ENCODE measurements at places on chromosomes 16 and 17.

- no peak for DNase-seq
Measured at GRCh38 chr16:65154321-65154720, 32.5 kb upstream of the CDH11 start.

DNA sequence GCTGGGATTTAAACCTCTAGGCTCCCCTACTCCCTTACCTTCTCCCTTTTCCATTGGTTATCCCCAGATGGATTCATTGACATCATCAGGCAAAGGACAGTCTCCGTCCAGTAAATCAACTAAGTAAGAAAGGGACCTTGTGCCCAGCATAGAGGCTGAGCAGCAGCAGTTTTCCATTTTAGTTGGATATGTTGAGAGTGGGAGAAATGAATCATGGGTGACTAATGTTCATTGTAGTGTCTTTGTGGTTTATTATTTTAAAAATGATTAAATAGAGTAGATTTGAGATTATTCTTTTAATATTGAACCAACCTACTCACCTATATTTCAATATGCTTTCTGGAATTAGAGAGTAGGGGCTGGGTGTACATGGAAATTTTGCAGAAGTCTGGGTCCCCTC, 99.4 kb upstream of the CACNG3 start:
- DNase-seq = no peak

- no peak for DNase-seq
Measured at GRCh38 chr16:50197582-50197981, 44.5 kb downstream of the TENT4B start.

GRCh38 chr16:75495076-75495674, at the start of gene CHST6:
CHST6 (minus strand) TSS chr16:75495441; CDS start chr16:75479828, 15,613 bp downstream.
- no peak for DNase-seq

DNA sequence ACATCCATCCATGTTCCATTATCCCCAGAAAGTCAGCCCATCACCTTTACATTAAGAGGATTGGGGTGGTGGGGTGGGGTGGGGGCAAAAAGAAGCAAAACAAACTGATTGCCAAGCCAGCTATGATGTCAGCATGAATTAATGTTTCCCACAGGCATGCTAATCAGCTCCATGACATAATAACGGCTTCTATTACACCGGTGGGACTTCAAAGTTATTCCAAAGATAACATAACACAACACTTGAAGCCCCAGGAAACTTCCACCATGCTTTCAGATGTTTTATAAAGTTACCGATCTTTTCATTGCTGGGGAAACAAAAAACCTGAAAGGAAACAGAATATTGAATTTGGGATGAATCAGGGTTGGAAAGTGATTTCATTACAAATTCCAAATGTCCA, 155.9 kb upstream of the IRX5 start:
- DNase-seq = no peak

- DNase-seq = no peak
Measured at GRCh38 chr17:65553646-65554552, 7.5 kb downstream of the AXIN2 start.

DNA sequence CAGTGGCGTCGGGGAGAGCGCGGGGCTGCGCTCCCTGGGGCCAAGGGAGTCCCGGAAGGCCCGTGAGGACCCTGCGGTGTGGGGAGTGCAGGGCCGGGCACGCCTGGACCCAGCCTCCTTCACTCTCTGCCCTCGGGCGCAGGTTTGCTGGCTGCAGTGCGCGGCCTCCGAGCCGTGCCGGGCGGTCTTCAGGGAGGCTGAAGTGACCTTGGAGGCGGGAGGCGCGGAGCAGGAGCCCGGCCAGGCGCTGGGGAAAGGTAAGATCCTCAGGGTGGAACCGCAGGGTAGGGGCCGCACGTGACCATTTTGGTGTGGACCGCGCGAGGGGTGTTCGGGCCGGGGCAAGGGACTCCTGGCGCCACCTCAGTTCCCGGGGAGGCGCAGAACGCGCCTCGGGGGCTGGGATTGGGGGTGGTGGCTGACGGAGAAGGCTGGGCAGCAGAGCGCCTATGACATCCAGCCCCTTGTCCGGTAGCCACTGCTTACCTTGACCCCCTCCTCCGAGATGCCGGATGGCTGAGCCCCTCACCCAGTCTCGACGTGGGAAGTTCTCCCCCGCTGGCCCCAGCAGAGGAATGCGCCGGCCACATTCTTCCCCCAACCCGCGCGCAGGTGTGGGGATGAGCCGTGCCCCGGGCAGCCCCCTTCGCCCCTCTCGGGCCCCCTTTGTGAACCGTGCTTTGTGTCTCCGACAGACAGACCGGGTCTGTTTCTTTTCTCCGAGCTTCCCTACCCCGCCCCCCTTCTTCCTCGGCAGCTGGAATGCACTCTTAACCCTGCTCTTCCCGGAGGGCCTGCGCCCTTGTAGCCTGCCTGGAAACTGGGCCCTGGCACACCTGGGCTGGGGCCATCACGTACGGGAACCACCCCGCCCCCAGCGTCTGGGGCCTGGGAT, 631 bp downstream of the CDH3 start:
- DNase-seq = no peak

DNA sequence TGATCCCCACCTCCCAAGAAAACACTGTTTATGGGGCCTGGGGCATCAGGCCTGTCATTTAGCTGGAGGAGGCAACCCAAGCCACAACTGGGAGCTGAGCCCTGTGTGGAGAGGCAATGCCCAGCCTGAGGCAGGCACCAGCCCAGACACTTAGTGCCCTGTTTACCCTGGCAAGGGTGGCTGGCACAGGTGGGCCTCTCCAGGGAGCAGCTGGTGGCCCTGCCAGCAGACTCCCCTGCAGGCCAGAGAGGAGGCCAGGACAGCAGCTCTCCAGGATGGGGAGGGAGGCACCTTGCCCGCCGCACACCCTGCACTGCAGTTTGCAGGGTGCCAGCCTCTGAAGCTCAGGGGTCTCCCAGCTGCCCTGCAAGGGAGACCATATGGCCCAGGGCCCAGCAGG, 9.1 kb upstream of the TMEM92 start:
- DNase-seq = no peak

GRCh38 chr16:23293016-23293415, 9.1 kb upstream of the SCNN1B start:
- DNase-seq = no peak

DNA sequence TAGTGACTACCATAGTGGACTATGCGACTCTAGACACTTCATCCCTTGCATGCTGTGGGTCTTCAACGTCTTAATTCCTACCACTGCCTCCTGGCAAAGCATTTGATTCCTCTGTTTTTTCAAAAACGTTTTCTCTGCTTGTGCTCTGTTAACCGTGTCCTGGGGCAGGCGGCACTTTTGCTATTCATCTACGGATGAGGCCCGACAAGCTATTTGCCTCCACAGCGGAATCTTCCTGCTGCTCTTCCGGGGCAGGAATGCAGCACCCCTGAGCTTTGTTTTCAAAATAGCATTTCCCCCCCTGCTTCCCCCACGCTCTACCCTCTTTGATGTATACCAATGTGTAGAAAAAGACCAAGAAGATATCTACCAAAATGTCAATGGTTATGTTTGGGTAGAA, 39.8 kb upstream of the METTL16 start:
- DNase-seq = no peak

GRCh38 chr17:48439110-48439850, 9.3 kb upstream of the SKAP1 start:
- DNase-seq = no peak

DNA sequence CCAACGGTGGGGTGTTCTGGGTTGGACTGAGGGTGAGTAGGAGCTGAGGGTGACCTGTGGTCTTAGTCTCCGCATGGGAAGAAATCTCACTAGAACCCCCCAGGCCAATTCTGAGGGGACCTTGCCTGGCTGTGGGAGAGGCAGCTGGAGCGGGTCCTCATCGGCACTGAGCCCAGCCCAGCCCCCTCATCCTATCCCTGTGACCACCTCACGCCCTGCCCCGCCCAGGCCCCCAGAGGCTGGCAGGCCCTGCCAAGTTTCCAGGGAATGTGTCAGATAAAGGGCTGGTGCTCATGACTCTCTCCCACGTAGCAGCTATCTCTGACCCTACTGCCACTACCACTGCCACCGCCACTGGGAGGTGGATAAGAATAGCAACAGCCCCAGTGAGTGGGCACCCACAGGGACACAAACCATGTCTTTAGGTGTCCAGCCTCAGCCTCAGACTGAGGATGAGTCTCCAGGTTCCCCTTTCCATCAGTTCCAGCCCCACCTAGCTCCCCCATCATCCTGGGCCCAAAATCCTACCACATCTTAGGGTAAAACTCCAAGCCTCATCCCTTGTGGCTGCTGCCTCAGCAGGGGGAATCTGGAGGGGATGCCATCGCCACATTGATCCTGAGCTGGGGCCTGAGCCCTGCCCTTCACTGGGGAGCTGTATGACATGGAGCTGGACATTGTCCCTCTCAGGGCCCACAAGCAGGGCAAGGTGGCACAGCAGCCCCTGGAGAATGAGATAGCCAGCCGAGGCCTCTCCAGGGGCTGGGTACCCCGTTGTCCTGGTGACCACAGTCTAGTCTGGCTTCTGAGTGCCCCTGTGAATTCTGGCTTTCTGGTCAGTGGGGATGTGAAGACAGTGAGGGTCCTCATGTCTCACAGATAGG, 14.9 kb downstream of the CDH16 start:
- no peak for DNase-seq

- DNase-seq = no peak
Measured at GRCh38 chr16:67780847-67781564, 25.4 kb downstream of the RANBP10 start.

DNA sequence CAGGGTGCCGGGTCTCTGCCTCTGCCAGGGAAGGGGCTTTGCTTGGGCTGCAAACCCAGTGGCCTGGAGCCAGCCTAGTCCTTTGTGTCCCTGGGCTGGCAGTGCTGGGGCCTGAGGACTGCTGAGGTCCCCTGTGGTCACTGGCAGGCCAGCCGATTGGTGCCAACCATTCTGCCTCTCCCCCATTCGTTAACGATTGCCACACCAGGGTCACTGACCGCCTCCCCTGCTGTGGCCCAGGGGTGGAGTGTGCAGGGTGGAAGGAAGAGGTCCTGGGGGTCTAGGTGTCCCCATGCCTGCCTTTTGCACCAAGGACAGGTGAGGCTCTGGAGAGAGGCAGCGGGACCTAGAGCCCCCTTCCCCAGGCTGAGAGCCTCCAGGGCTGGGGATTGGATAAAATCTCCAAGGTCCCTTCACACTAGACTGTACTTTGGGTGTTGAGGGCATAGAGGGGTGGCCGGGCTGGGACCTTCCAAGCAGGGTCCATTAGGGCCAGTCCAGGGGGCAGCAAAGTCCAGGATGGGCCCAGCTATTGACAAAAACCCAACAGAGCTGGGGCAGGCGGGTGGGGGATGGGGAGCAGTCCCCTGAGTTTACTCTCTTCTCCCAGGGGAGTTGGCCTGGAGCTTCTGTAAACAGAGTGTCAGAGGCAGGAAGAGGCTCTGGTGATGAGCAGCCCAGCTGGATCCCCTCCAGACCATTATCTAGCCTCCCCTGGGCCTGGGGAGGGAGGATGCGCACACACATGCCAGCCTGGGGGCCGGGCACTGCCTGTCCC, 1.1 kb downstream of the VASN start:
- no peak for DNase-seq

DNA sequence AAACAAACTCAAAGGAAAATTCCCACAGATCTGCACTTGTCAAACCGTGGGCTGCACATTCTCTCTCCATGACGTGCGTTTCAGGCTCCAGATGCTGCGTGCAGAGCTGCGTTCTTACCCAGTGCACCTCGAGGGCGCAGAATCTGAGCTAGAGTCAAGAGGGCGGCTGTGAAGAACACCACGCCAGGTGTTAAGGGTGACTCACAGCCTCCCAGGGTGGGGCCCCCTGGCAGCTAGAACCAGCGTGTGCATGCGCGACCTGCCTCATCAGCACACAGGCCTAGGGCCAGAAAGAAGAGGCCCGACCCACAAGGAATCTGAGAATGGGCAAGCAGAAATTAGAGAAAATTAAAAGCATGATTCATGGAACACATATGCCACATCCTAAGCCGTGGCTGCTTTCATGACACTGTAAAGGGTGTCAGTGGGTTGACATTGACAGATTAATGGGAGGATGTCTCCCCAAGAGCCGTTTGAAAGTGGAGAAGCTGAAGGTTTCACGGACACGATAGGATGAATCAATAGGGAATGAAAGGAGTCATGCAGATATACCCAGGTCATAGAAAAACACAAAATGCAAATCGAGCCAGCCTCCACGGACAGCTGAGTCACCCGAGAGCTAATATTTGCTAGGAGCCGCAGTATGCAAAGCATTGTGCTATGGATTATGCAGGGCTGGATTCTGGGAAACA, 29.0 kb downstream of the MARCHF10 start:
- DNase-seq = no peak

GRCh38 chr17:48644910-48645557, 18.9 kb upstream of the HOXB9 start:
- no peak for DNase-seq

- DNase-seq = no peak
Measured at GRCh38 chr16:52114379-52114778, 432.6 kb downstream of the TOX3 start.

GRCh38 chr16:58464047-58464915, 35.7 kb upstream of the NDRG4 start:
- no peak for DNase-seq

DNA sequence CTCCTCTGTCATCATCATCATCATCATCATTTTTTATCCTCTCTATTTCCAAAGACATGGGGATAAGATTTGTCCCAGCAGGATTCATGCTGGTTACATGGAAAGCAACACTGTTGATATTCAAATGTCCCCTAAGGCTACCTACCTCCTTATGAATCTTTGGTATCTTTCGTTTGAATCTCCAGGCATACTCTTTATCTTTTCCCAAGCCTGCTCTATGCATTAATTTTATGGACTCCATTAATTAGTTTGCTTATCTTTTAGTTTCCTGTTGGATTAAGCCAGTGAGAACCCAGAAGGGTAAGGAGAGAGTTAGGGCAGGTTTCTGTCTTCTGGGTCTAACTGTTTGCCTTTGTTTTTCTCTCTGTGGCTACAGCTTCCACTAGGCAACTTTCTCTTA, 129.6 kb upstream of the GOT2 start:
- no peak for DNase-seq

GRCh38 chr17:34980353-34980680, at the start of gene LIG3:
LIG3 (plus strand) TSS chr17:34980512; CDS start chr17:34983006, 2,494 bp downstream.
- peak; percentile 90 for DNase-seq

- DNase-seq = no peak
Measured at GRCh38 chr16:50814052-50814451, 72.2 kb downstream of the CYLD start.

GRCh38 chr16:52709306-52709705, 162.4 kb upstream of the TOX3 start:
- no peak for DNase-seq

- DNase-seq = no peak
Measured at GRCh38 chr16:89741342-89742014, 20.1 kb downstream of the ZNF276 start.

- DNase-seq = no peak
Measured at GRCh38 chr17:14068542-14069250, 608 bp upstream of the COX10 start.

- peak; percentile 17 for DNase-seq
Measured at GRCh38 chr17:59154292-59154720, 680 bp downstream of the SKA2 start.

GRCh38 chr17:80251966-80252365, 8.7 kb upstream of the RNF213 start:
- no peak for DNase-seq

- DNase-seq = no peak
Measured at GRCh38 chr16:56424404-56424764, 961 bp downstream of the AMFR start.
